ENCODE measurements at places on chromosomes 2 and 18.

GRCh38 chr18:54671291-54671881, 80.3 kb downstream of the DYNAP start:
- peak; percentile 53 for DNase-seq

GRCh38 chr2:70442301-70443077, 111.1 kb downstream of the TGFA start:
- DNase-seq = no peak

GRCh38 chr2:210442457-210442856, 34.1 kb downstream of the LANCL1 start:
- DNase-seq = no peak

DNA sequence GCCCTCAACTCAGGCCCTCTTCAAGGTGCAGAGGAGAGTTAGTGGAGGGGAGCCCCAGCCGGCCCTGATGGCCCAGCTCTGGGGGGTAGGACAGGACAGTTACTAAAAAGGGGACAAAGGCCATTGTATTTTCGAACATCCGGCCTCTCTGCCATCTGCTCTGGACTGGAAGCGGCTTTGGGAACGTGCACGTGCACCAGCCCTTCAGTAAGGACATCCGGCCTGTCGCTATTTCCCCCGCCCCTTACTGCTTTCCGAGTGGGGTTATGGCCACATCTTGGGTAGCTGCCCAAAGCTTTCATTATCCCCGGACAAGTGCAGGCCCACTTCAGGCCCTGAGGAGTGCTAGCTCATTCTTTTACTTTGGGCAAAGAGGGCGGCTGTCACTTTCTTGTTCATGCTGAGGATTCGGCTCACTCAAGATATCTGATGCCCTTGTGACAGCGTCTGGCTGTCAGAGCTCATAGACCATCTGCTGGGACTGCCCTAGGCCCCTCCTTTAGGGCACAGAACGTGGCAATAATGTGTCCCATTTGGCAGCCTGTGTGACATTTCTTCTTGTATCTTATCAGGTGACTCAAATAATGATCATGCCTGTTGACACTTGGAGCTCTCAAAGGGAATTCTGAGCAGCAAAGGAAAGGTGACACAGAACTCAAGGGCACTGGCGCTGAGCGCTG, 17.5 kb downstream of the SLC4A3 start:
- no peak for DNase-seq

- DNase-seq = no peak
Measured at GRCh38 chr2:38526195-38526594, 76.5 kb downstream of the HNRNPLL start.

- no peak for DNase-seq
Measured at GRCh38 chr2:214566457-214566856, 155.6 kb downstream of the VWC2L start.

Measured in midbrain (tissue), 1 donor.